ENCODE measurements at places on chromosomes 5 and 9.

DNA sequence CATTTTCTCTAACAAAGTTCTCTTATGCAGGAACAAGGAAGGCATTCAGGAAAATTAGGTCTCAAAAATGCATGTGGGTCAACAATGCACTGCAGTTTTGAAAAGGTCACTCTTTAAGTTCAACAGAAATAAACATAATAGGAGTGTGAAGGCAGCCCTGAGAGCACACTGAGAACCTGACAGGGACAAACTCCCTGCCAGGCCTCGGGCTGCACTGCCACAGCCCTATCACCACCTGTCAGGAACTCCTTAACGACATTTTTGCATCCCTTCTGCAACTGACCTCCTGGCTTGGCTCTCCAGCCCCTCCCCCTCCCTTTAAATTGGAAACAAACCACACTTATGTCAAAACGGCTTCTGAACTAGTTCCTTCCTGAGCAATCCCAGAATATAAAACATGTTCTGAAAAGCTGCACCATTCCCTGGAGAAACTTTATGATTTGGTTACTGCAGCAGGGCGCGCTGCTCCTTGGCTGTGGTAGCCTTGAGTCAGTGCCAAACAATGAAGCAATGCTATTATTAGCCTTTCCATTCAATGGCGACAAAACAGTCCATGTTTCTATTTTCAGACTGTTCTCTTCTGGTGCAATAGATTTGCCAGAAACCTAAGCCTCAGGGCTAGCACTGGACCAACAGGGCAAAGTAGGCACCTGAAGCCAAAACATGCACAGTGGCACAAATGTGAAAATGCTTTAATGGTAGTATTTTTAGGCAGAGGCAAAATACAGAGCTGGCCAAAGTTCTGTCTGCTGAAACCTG is 160.1 kb upstream of the ZNF608 start:
- peak; percentile 64 for DNase-seq

DNA sequence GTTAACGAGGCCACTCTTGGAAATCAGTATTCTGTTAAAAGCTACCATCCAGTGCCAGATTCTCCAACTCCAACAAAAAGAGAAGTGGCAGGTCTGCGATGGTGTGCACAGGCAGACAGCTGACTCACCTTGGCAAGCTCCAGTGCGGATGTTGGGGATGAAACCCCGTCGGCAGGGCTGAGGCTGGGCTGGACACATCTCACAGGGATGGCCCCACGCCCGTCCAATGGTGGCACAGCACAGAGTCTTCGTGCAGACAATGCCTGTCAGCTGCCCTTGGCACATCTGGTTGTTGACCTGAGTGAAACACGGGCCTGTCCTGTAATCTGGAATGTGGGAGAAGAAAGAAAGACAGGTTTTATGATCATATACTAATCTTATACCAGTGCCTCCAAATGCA is 73.4 kb downstream of the FBN2 start:
- no peak for DNase-seq

DNA sequence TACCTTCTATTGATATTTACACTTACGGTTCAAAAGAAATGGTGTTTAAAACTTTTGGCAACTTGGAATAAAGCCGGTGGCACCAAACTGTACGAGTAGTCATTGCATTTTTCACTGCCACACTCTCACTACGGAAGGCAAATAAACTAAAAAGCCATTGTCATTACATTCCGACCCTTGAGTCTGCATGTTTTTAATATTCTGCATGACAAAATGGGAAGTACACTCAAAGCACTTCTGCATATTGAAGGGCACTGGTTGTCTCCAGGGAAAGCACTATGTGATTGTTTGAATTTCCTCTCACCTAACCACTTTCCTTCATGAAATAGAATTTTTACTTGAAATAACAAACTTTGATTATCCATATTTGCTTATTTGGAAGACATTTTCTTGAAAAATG is 426.3 kb downstream of the CETN3 start:
- DNase-seq, result no peak

GRCh38 chr9:133238851-133239532 is 29.9 kb upstream of the OBP2B start:
- peak; percentile 88 for DNase-seq

DNA sequence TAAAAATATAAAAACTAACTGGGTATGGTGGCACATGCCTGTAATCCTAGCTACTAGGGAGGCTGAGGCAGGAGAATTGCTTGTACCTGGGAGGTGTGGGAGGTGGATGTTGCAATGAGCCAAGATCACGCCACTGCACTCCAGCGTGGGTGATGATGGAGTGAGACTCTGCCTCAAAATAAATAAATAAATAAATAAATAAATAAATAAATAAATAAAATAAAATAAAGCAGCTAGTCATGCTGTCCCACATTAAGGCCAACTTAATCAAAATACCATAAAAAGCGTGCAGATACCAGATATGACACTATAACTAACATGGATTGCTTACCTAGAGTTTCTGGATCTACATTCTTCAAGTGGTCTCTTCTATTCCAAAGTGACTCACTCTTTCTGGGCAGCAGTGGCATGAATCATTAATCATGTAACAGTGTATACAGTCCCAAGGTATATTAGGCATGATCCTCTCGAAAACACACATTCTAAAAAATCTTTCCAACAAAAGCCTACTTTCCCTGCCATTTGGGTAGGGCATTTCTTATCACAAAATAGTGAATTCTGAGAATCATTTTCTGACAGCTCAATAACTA is 187.1 kb downstream of the ELAVL2 start:
- DNase-seq, result no peak

- DNase-seq, result no peak
Measured at GRCh38 chr5:88661806-88662207, 221.2 kb downstream of the MEF2C start.

GRCh38 chr5:61048534-61048933 is 103.5 kb downstream of the NDUFAF2 start:
- peak; percentile 36 for DNase-seq

DNA sequence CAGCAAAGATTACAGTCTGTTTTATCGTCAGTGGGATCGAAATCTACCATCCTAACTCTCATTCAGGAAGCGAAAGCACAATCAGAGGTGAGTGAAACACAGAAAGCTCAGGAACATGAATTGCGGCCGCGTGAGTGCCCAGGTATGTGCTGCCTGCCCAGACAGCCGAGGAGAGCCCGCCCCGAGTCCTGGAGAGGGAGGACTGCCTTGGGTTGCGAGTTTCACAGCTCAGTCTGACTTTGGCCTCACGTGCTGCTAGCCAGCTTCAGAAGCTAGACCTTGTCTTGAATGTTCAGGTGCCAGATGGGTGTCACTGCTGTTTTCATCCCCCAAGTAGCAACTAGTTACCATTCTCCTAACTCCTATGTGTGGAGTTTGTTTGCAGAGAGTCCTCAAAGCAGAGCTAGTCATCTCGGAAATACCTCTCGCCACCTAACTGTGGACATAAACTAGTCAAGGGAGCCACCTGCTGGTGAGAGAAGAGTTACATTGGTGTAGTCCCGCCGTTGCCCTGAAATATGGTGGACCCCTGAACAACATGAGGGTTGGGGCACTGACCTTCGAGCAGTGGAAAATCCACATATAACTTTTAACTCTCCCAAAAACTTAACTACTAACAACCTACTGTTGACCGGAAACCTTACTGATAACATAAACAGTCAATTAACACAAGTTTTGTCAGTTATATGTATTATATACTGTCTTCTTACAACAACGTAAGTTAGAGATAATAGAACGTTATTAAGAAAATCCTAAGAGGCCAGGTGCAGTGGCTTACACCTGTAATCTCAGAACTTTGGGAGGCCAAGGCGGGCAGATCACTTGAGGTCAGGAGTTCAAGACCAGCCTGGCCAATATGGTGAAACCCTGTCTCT is 80.9 kb downstream of the GOLPH3 start:
- peak; percentile 83 for DNase-seq

DNA sequence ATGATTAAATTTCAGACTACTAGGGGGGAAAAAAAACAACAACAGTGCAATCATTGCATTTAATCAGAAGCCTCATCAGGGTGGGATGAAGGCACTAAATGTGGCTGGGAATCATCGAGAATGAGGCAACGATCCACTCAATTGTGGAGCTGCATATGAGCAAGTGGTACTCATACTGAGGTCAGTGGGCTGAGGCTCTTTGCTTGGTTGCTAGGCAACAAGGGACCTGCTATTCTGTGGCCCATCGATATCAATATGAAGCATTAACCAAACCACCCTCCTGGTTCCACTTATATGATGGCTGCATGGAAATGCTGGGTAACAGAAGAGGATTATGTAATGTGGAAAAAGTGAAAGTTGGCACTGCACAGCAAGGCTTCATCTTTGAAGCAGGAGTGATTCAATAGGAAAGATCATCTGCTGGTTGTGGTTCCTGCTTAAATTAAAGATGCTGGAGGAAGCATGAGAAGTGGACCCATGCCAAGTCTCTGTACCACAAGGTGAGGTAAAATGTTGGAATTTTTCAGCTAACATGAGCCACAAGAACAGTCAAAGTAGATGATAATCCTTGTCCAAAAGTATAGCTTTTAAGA is 159.8 kb upstream of the HMHB1 start:
- DNase-seq, result peak; percentile 20

DNA sequence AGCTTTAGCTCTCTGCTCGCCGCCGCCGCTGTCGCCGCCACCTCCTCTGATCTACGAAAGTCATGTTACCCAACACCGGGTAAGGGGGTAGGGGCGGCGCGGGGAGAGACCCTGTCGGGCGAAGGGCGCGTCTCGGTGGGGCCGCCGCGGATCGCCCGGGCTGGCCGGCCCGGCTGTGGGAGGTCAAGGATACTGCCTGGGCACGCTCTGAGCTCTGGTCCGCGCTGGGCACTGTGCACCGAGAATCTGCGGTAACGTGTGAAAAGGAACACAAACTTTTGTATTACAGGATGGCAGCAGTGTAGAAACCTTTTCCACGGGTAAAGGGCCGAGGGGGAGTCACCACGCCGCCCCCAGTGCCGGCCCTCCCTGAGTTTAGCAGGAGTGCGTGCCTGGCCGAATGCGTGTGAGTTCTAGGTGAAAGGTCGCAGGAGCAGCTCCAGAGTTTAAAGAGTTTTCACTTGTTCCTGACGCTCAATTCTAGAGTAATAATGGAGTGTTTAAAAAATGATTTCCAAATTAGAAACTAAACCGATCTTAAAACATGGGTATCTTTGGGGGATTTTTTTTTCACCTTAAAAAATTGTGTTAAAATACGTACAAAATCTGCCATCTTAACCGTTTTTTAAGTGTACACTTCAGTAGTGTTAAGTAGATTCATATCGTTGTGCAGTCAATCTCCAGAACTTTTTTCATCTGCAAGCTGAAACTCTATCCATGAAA is at the start of gene HSDL2:
TSS of gene HSDL2 (plus strand) at position 7 of the 723 bp plus-strand sequence. CDS start at position 63, 56 bp downstream.
- DNase-seq, result no peak

- no peak for DNase-seq
Measured at GRCh38 chr5:148147415-148147814, 20.9 kb upstream of the SPINK14 start.

DNA sequence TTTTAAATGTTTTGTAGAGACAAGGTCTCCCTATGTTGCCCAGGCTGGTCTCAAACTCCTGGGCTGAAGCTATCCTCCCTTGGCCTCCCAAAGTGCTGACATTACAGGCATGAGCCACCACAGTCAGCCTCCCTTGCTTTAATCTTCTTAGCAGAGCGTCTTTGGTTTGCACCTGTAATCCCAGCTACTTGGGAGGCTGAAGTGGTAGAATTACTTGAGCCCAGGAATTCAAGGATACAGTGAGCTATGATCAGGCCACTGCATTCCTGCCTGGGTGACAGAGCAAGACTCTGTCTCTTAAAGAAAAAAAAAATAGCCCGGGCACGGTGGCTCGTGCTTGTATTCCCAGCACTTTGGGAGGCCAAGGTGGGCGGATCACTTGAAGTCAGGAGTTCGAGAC is 27.8 kb downstream of the UBE2D2 start:
- DNase-seq, result no peak

GRCh38 chr5:108093186-108093585 is 288.7 kb downstream of the FBXL17 start:
- DNase-seq, result peak; percentile 48

DNA sequence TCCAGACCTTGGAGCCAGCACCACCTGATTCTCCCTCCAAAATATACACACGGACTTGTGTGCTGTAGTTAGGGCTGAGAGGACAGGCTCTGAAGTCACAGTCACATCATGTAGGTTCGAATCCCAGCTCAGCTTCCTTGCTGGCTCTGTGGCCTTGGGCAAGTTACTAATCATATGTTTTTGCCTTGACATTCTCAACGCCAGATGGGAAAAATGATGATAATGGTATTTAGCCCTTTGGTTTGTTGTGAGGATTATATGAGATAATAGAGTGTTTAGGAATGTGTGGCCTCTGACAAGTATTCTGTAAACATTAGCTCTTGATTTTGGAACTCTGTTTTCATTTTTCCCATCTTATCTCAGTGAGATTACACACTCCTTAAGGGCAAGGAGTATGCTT is 72.5 kb downstream of the PLAC8L1 start:
- DNase-seq, result no peak

GRCh38 chr9:127884976-127885490 is 7.6 kb upstream of the AK1 start:
- DNase-seq, result no peak

DNA sequence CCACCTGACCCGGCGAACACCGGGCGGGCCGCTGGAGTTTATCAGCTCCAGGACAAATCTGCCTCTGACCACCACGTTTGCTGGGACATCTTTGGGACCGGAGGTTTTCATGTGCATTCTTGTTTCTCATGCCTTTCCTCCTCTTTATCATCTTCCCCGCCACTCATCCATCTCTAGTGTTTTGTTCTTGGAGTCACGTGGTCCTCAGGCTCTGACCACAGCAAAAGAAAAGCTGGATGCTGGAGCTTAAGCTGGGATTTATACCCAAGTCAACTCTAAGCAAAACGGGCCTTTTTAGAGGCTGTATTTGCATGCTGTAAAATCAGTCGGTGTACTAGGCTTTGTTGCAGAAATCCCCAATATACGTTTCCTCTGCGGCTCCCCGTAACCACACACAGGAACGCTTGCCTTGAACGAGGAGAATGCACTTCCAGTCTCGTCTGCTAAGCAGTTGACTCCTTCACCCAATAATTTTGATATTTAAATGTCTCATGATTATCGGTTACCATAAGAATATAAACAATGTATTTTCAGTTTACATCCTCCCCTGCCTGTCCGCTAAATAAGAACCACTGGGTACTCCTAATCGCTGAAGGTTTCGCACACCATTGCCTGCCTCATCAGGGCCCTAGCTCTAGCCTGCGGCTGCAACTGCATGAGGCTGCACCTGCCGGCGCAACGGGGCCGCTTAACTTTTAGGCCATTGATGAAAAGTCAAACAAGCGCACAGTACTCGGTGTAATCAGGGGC is 560 bp upstream of the NDUFS6 start:
- peak; percentile 15 for DNase-seq

- DNase-seq, result no peak
Measured at GRCh38 chr5:40991168-40991980, 79.8 kb downstream of the MROH2B start.

DNA sequence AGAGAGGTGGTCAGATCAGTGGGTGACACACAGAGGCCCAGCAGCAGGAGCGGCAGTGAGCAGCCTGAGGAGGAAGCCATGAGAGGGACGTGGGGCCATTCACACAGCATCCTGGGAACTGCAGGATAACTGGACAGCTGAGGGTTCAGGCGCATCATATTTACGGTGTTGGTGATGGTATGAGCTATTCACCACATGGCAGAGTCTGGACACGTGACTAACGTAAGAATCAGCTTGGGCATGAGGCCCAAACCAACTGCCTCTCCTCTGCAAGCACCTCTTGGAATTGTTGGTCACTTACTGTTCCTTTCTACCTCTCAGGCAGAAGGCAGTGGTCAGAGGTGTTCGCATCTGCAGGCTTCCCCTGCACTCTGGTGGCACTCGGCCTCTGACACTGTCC is 141.1 kb downstream of the ENTREP1 start:
- DNase-seq, result peak; percentile 36
